ENCODE measurements at places on chromosomes 7 and 10.

DNA sequence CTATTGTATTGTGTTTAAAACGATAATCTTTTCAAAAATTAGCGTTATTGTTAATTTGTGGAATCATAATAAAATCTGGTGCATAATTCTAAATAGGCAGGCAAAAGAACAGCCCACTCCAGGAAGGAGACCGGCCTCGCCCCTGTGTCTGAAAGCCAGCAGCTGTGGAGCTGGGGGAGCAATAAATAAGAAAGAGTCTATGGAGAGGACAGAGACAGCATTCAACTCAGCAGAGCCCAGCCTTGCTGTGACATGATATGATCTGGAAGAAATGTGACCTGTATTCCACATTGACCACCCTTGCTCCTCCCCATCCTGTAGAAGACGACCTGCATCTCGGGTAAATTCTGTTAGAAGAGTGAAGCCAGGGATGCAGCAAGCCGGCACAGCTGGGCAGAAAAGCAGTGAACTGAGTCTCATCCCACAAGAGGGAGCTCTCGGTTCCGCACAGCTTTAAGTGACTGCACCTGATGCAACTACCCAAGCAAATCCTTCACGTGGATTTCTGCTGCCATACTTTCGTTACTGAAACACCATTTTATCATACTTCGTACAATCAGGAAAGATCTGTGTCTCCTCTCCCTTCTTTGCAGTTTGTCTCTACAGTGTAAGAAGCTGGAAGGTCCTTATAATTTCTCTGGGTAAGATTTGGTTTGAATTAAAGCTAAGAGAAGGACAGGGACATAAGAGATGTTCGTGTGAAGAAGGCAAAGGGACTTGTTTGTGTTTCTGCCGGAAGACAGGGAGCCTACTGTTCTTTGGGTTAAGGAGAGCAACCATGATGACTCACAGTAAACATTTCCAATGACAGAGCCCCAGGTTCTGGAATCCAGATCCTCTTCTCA, 427.1 kb downstream of the GPAM start:
- no peak for DNase-seq

DNA sequence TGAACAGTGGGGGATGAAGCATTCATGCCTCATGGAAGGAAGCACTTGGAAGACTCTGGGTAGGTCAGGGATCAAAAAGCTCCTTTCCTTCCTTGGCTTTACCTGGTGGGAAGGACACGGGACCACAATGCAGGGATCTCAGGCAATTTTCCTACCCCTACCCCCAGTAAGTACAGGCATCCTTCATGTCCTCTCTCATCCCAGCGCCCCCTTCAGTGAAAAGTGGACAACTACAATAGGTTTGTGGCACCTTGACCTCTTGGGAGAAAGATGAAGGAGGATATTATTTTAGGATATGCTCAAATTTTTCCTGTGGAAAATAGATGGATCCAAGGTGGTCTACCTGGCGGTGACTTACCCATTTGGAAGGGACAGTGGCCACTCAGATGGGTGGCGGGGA, 16.5 kb downstream of the AFAP1L2 start:
- no peak for DNase-seq

DNA sequence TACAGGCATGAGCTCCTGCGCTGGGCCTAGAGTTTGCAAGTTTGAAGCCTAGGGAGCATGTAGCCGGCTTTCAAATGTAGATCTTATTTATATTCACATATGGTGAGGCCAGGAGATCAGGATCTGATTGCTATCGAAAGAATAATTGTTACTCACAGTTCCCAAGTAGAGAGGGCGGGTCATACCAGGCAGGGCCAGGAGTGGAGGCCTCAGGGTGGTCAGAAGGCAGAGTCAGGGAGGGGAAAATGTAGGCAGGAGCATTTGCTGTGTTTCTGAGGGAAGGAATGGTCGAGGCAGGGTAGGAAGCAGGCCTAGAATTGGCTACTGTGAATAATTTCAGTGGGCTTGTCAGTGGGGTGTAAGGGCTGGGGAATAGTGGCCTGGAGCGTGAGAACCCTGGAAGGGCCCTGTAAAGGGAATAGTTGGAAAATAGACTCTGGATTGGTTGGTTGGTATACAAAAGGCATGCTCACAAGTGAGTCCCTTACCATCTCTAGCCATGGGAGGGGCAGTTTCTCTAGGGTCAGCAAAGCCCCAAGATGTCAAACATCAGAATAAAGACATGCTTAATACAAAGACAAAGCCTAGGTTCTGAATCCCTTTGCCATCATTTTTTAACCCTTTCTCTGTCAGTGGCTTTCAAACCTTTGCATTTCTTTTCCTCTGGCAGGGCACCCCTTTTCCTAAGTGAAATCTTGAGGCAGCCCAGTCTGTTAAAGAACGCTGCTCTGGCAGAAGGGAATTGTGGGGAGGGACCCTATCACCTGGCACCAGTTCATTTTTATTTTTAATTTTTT, 36.0 kb upstream of the DLG5 start:
- DNase-seq: no peak

DNA sequence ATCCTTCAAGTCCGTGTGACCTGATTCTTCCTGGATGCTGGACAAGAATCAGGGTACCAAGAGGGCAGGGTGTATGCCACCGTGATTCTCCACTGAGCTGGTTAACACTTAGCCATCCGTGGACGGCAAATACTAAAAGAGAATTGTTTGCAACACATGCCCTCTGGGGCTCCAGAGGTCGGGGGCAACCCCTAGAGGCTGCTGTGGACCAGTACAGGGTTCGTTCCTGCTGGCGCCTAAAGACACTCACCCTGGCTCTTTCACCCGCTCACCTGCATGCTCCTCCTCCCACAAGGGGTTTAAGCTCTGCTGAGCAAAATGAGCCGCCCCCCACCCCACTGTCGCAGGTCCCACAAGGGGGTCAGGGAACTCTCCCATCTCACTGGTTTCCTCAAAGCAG, 148.7 kb upstream of the ITGB1 start:
- no peak for DNase-seq

DNA sequence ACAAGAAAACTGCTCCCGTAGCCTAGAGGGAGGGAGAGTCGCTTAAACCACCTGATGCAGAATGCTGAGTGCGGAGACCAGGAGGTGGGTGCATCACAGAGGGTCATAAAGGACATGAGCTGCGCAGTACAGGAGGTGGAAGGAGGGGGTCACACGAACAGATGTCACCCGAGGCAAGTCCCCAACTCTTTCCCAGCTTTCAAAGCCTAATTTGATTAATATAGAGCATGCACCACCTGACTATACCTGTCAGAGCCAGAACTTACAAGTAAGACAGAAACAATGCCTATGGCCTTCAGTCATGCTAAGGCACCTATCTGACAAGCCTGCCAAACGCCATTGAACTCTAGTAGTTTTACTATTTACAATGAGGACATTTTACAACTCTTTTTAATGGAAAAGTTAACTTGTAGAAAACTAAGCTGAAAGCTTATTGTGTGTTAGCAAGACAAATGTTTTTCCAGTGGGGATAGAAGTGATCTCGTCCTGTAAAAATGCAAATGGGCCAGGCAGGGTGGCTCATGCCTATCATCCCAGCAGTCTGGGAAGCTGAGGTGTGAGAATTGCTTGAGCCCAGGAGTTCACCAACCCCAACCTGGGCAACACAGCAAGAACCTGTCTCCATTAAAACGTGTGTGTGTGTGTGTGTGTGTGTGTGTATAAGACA, 1.1 kb upstream of the VOPP1 start:
- DNase-seq: no peak

DNA sequence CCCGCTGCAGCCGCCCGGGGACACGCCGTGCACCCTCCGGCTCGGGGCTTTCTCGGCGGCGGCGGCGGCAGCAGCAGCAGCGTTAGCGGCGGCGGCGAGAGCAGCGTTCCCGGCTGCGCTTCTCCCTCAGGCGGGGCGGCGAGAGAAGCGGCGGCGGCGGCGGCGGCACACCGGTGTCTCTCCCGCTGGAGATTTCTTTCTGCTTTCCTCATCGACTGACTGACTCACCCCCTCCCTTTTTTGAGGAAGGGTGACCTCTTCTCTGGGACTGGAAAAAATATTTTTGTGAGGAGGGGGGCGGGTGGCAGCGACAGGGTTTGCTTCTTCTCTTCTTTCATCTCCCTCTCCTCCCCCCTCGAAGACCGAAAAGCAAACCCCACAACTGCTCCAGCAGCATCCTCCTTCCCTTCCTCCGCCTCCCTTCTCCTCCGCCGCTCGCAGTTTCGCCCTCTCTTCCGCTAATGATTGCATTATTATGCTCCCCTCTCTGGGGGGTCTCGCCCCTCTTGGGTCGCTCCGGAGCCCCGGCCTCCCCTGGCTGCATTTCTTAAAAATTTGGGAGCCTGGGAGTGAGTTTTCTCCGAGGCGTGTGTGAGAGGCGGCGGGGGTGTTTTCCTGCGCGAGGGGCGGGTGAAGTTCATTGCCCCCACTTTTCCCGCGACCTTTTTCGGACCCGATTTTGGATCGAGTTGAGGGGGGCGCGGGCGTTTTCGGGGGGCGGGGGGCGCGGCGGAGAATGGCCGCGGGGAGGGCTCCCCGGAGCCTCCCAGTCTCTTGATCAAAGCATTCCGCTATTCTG, 411 bp downstream of the AUTS2 start:
- peak; percentile 80 for DNase-seq

DNA sequence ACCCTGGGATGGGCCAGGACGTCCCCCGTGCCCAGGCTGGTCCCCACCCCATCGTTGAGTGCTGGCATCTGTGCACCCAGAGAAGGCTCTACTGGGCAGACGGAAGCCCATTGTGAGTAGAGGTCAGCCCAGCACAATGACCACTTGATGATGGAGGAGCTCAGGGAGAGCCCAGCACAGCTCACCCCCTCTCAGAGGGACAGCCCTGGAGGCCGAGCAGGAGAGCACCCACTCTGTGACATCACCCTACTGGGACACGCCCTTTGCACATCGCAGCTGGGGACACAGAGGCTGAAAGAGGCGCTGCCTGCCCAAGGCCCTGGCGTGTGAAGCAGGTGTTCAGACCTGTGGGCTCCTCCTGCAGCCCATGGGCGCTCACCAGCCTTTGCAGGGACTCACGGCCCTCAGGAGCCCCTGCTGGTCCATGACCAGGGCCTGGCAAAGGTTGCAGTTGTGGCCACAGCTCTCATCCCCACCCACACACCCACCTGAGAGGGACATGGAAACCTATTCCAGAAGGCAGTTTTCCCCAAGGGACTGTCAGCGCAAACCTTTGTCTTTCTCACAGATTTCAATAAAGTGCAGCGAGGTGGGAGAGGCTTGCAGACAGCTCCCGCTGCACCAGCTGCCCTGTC, 67.2 kb upstream of the PPP2R2D start:
- DNase-seq: no peak

- DNase-seq: no peak
Measured at GRCh38 chr10:79446758-79447084, 1.3 kb upstream of the ZCCHC24 start.

DNA sequence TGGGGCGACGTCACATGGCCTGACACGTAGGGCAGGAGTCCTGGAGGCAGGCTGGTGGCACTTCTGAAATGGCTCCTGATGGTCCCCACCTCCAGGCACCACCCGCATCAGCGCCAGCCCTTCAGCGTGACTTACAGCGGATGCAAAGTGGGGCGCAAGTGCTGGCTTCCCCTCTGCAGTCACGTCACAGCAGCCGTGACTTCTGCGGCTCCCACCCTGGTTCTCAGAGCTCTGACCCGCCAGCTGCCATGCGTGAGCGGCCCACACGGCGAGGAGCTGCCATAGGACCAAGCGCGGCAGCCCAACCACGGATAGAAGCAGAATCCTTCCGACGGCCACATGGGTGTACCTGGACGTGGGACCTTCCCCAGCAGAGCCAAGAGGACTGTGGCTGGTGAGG, 159.0 kb downstream of the ELFN1 start:
- no peak for DNase-seq

- DNase-seq: no peak
Measured at GRCh38 chr7:831596-832166, 595 bp upstream of the SUN1 start.

- DNase-seq: peak; percentile 2
Measured at GRCh38 chr10:116444527-116445142, 17.0 kb downstream of the PNLIPRP3 start.

DNA sequence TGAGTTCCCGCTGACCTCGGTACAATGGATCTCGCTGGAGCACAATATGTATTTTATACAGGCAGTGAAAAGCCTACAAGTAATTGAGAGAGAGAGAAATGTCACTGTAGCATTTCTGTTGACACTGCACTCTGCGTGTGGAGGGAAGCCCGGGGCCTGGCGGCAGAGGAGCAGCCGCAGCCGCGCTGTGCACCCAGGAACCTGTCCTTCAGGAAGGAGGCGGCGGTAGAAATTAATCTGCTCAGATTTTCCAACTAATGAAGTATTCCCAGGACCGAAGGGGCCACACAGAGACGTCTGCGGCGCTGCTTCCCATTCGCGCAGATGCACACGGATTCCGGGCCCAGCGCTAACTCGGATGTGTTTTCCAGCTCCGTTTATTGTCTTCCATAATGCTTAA, 170.1 kb downstream of the EBF3 start:
- no peak for DNase-seq

DNA sequence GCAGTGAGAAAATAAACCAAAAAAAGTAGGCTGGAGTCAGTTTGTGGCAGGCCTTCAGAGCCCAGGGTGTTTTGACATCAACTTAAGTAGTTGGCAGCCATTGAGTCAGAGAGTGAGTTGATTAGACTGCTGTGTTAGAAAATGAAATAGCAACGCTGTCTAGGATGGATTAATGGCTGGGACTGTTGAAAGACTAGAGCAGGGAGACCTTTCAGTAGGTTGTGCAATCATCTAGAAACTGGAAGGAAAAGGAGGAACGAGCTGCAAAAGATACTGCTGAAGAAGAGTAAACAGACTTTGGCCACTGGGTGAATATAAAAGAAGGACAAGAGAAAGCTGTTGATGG, 28.6 kb upstream of the TRIL start:
- DNase-seq: no peak

- DNase-seq: no peak
Measured at GRCh38 chr10:119208553-119208940, 1.2 kb downstream of the GRK5 start.

DNA sequence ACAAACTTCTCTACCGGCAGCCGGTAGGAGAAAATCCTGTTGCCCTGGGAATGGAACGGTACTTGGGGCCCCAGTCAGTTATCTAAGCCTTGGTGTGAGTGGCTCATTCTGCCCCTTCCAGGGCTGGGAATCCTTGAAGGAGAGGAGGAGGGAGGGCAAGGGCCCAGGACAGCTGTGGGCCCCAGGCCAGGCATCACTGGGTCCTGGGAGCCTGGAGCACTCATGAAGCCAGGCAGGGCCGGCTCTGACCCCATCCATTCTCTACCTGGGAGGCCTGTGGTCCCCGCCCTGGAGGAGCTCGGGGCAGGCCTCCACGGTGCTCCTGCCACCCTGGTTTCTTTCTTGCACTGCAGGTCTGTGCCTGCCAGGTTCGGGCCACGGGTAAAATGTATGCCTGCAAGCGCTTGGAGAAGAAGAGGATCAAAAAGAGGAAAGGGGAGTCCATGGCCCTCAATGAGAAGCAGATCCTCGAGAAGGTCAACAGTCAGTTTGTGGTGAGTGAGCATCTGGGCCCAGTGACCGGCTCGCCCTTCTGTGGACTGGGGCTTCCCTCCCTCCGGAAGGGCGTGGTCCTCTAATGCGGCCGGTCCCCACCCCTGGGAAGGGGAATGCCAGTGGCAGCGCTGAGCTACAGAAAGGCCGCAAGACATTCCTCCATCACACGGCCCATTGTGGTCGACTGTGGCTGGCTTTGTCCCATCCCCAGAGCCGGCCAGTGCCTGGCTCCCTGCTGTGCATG, 111.3 kb downstream of the RGS10 start:
- DNase-seq: no peak

- DNase-seq: no peak
Measured at GRCh38 chr10:96352582-96352981, 6.2 kb downstream of the OPALIN start.

GRCh38 chr7:101527844-101528667, 101.0 kb downstream of the MYL10 start:
- DNase-seq: no peak

- no peak for DNase-seq
Measured at GRCh38 chr10:1402016-1402770, 335.1 kb downstream of the ADARB2 start.

GRCh38 chr10:88195841-88196240, 332.4 kb downstream of the PTEN start:
- no peak for DNase-seq

Data from NCI-H2227 treated with DMSO at 0.1 percent for 48 hours (cell line).